ENCODE measurements at places on chromosomes 5 and 9.
A peak's percentile ranks its signal among the peaks of the same experiment; 100 is the strongest.

GRCh38 chr5:125140220-125140619 is 393.8 kb upstream of the ZNF608 start:
- DNase-seq, result no peak

GRCh38 chr9:15498246-15498995 is 12.3 kb downstream of the PSIP1 start:
- DNase-seq, result no peak

- peak; percentile 21 for DNase-seq
Observed at GRCh38 chr5:915946-916345, 23.3 kb downstream of the TRIP13 start.

DNA sequence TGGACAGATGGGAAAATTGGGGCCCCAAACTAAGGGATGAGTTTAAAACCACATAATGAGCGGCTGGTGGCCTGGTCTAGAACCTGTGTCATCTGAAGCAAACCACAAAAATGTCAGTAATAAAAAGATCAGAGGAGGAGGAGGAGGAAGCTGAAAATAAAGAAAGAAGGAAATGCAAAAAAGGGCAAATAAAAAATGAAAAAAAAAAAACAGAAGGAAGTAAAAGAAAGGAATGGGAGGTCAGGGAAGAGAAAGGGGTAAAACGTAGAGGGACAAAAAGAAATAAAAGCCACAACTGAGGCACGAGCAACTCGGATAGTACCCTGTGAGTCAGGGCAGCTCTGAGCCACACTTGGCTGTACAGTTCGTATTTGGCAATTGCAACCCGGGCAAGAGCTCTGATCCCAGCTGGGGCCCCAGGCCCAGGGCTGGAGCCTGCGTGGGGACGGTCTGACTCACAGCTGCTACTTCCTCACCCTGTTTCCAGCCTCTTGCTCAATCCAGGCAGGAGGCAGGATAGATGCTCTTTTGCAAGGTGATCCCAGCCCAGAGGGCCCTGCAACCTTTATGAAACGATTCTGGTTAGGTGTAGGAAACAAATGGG is 137.9 kb upstream of the TRIM32 start:
- peak; percentile 91 for DNase-seq

DNA sequence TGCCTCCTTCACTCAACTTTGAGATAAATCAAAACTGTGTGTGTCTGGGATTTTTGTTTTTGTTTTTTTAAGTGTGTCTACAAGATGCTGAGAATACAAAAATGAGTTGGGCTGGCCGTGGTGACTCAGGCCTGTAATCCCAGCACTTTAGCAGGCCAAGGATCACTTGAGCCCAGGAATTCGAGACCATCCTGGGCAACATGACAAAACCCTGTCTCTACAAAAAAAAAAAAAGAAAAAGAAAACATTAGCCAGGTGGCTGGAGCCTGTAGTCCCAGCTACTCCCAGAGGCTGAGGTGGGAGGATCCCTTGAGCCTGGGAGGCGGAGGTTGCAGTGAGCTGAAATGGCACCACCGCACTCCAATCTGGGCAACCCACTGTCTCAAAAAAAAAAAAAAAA is 21.0 kb downstream of the HNRNPK start:
- peak; percentile 90 for DNase-seq

GRCh38 chr9:16058131-16058549 is 505.3 kb downstream of the CCDC171 start:
- DNase-seq, result peak; percentile 61

GRCh38 chr5:81395262-81395661 is 1.3 kb upstream of the ACOT12 start:
- no peak for DNase-seq

- peak; percentile 94 for DNase-seq
Observed at GRCh38 chr5:71830681-71831539, 111.8 kb downstream of the CARTPT start.

DNA sequence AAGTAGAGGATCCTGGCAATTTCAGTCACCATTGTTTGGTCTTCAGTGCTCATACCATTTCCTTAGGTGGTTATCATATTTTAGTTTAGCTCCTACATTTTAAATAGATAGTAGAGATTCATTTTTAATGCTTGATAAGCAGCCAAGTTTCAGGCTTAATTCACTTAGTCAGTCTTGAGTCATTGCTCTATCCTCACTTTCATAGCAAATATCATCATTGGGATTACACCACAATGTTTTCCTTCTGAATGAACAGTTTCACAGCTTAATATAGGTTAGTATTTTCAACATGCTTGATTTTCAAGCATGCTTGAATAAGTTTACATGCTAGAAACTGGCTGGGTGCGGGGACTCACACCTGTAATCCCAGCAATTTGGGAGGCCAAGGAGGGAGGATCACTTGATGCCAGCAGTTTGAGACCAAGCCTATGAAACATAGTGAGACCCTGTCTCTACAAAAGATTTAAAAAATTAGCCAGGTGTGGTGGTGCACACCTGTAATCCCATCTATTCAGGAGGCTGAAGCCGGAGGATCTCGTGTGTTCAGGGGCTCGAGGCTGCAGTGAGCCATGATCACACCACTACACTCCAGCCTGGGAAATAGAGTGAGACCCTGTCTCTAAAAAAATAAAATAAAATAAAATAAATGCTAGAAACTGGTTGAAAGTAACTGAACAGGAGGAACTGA is 339.9 kb downstream of the ADGRV1 start:
- DNase-seq, result peak; percentile 7

DNA sequence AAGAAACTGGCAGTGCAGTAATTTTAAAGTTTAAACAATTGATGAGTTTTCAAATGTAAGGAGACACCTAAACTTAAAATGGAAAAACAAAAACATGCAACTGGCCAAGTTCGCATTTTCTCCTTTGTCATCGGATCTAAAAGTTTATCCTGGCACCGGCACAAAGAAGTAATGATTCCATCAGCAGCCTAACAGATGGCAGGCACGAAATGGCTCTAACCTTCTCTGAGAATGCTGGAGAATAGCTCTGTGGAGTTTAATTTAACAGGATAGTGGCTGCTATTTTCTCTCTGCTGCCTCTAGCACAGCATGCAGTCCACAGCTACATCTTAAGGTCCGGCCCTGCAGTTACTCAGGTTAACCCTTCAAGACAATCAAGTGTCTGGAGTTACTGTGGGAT is 82.2 kb downstream of the PRELID2 start:
- peak; percentile 81 for DNase-seq

- no peak for DNase-seq
Observed at GRCh38 chr9:25742256-25742655, 64.0 kb upstream of the TUSC1 start.

DNA sequence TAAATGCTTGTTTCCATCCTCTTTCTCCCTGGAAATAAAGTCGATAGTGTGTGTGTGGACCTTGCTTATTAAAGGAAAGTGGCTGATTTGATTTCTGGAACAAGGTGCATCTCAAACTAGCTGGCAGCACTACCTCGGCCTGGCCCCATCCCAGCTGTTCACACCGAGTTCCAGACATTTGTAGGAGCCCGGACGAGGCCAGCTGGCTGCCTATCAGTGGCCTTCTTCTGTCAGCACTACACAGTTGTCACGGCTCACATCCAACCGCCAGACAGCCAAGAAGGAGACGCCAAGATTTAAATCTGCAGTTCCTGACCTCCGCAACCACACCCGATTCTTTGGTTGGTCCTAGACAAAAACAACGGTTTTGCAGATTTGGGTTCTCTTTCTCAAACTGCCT is 63.6 kb downstream of the PALM2AKAP2 start:
- DNase-seq, result peak; percentile 29

DNA sequence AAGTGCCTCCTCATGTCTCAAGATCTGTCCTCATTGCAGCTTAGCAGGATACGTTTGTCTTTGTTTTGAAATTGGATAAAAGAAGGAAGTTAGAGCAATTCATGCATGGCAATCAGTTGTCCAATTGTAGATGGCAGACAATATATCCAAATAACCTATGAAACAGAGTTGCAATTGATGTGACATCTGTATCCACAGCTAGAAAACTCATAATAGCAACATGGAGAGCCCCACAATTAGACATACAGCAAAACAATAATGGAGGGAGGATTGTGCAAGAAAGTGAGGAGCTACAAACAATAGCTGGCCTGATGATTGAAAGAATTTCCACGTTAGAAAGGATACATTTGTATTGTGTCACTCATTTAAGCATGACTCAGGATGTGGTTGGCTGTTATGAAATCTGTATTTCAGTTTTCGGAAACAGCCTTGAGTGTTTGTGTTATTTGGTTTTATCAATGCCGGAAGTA is 132.0 kb downstream of the FAM174A start:
- DNase-seq, result no peak

GRCh38 chr5:87877495-87877894 is 391.1 kb downstream of the TMEM161B start:
- no peak for DNase-seq

DNA sequence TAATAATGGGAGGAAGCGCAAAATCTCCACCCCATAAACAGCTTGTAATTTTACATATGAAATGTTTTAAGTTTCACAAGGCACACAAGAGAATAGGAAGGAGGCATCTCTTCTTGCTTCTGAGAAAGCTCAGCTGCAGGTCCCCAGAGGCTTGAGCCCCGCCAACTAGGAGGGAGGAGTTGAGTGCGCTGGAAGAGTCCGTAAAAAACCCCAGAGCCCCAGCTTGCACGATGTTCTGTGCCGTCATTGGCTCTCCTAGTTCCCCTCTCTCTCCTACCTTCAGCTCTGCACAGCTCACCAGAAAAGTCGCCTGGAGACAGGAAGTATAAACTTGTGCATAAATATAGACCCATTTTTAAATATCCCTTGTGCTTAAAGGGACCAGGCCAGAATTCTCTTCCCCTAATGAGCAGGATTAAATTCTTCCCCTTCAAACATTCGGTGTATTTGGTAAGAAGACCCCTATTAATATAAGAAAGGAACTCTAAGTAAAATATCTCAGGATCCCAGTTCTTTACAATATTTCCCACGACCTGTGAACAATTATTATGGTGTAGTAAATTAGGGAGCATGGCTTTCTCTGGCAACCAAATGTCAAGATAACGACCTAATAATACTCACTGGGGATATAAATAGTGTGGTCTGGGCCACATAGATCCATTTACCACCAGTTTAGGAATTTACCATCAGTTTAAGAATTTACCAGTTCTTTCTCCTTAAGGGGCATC is 13.7 kb downstream of the GLRX start:
- DNase-seq, result no peak

GRCh38 chr5:168967882-168968620 is 332.9 kb downstream of the SLIT3 start:
- no peak for DNase-seq

DNA sequence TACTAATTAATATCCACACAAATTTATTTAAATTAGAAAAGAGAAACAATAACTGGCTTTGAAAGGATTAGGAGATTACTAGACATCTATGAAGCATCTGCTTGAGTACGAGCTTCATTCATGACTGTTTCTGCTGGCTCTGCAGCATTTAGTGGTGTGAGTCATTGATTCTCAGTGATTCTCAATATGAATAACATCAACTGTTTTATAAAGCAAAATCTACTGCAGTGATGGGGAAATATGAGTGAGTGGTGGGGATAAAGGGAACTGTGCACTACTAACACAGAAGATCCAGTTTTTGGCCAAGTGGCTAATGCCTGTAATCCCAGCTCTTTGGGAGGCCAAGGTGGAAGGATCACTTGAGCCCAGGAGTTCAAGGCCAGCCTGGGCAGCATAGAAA is 8.4 kb downstream of the FNBP1 start:
- DNase-seq, result peak; percentile 39

GRCh38 chr5:172543484-172544298 is 89.4 kb upstream of the SH3PXD2B start:
- no peak for DNase-seq

- DNase-seq, result no peak
Observed at GRCh38 chr9:111064160-111064837, 26.0 kb upstream of the LPAR1 start.

DNA sequence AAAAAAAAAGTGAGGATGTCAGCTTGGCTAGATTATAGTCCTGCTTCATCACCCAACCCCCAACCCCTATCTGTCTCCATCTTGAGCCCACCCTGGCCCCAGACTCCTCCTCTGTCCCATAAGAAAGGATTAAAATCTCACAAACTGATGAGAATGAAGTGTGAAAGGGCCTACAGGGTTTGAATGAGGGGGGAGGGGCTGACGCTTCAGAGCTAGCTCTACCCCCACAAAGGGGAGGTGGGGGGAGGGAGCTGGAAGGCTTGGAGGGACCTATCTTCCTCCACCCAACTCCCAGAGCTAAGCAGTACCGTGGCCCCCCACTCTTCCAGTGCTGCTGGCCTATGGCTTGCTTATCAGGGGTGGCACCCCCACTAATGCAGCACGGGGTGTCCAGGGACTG is 43.7 kb upstream of the HAND1 start:
- no peak for DNase-seq

GRCh38 chr5:127988146-127988760 is 95.3 kb upstream of the SLC12A2 start:
- peak; percentile 92 for DNase-seq

DNA sequence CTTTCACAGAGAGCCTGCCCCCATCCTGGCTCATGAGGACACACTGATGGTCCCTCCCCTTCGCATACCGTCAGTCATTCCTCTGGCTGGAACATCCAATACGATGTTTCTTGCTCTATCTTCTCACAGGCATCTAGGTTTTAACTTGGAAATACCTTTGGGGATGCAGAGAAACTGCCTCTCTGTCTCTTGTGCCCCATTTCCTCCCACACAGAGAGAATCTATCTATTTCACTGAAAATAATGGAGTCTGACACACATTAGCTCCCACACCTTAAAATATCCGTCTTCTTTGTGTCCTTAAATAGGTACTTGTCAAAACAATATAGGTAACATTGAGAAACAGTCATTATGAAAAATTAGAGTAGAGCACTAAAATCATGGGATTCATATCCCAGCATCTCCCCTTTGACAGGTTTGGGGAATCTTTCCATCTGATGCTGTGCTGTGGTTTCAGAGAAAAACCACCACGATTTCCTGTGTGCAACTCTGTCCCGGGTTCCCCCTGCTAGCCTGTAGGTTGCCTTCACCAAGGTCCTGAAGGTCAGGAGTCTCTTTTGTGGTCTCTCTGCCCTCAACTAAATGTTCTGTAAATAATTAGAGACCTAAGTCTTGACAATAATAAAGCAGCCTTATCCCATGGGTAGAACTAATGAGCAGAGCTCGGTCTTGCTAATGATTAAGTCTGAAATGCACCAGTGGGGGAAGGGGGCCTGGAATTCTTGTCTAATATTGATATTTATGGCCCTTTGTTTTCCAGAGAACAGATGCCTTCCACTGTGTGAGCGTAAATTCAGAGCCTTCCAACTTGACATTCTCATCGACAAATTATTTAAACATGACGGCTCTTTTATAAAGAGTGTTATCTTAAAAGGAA is 371.0 kb downstream of the ICE1 start:
- no peak for DNase-seq

GRCh38 chr9:72728031-72728770 is 206.8 kb downstream of the TMC1 start:
- no peak for DNase-seq

- DNase-seq, result no peak
Observed at GRCh38 chr9:132970324-132971062, 8.0 kb upstream of the GFI1B start.

GRCh38 chr9:36762958-36763357 is 190.3 kb downstream of the MELK start:
- no peak for DNase-seq

DNA sequence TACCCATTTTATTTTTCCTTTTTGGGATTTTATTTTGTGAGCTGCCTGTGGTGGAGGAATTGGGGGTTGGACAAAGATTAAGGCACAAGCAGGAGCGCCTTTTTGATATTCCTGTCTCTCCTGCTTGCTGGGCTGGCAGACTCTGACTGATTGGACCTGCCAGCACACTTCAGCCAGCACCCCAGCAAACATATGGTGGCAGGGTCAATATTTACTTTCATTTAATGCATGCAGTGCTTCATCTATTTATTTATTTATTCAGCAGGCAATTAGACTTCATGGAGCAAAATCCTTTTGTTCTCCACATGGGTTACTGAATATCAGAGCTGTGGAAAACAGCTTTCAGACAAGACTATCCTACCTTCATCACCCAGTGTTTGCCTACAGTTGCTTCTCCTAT is 48.4 kb upstream of the EPB41L4A start:
- DNase-seq, result no peak

All from astrocyte of the hippocampus (primary cell).